ENCODE measurements at places on chromosomes 12 and 14.

- DNase-seq: no peak
Measured at GRCh38 chr14:31026077-31026449, at the start of gene STRN3. Gene STRN3 (minus strand): TSS chr14:31026379. CDS start chr14:31026185, 194 bp downstream.

- no peak for DNase-seq
Measured at GRCh38 chr12:94799136-94799535, 148.8 kb upstream of the TMCC3 start.

DNA sequence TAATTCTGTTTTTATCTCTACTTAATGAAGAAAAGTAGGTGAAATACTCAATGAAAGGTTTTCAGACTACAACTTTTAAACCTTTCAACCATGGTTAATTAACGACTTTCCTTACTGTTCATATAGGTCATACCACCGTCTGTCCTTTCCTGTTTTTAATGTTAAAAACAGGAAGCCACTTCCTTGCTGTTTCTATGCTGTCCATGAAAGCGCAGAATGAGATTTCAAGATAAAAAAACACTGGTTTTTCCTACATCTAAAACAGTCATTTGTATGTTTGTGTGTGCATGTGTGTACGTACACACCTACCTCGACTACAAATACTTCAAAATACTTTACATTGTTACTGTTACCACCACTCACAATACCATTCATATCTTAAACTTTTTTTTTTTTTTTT lies 27.3 kb downstream of the SPTLC2 start:
- no peak for DNase-seq

DNA sequence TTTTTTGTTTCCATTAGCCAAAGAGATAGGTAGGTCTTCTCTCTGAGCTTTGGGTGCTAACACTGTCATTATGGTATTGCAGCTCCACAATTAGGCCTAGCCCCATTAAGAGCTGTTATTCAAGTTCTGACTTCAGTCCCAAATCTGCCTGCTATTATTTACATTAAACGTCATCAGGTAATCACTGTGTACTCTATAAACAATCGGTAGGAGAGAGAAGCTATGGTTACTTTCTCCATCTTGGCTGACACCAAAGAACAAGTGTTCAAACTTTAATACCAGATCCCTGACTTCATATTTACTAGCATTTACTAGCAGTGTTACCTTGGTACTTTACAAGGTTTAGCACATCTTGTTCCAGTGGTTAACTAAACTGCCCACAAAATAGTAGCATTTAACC lies 305.1 kb upstream of the GARIN2 start:
- no peak for DNase-seq

DNA sequence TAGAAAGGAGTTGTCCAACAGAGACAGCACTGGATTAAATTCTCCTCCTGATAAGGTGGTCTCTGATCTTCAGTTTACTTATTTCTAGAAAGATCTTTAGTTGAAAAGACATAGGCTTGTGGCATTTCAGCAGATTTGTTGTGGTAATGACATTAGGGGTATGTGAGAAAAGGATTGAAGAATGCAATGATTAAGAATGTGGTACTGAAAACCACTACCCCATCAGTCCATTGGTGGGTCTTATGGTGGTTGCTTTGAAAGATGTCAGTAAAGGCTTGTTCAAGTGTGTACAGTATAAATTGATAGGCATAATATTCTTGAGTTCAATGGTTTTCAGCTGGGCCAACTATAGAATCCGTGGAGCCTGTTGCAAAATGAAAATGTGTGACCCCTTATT lies 10.8 kb downstream of the PPFIBP1 start:
- DNase-seq: no peak

DNA sequence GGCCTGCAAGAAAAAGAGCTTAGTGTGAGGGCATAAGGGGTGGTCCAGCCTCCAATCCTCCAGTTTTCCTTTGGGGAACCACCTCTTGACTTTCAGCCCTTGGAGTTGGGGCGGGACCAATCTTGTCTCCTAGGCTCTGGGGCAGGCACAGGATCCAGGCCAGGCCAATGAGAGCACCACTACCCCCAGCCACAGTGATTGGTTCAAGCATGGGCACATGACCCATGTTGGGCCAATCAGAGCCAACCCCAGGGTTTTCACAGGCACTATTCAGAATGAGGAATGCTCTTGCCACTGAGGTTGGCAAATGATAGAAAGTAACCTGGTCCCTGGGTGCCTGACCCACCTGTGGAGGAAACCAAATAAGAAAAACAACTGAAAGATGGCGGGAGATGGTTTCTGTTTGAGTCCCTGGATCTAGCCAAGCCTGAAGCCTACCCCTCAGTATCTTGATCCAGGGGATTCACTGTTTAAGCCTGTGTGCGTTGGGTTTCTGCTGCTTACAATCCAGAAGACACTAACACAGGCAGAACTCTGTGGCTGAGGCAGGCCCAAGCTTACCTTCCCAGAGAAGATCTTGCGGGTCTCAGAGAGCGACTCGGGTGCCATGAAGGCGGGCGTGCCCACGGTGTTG lies 42.9 kb downstream of the P2RX4 start:
- DNase-seq: no peak

DNA sequence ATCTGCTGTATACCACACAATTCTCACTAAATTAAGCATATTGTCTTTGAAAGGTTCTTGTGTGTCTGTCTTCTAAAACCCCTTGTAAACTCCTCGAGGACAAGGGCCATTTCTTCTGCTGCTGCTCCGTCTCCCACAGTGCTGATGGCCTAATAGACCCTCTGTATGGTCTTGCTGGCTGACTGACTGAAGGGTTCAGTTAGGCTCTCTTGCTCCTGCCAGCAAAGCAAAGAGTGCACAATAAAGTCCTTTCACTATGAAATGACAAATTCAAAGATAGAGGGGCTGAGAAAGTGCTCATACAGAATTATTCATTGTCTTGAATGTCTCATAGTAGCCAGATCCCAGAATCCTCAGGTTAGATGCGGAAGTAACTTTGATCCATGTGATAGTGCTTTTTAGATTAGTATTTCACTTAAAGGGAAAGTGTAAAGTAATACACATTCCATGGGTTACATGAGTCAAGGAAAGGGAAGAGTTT lies 14.2 kb upstream of the RIOX1 start:
- no peak for DNase-seq

DNA sequence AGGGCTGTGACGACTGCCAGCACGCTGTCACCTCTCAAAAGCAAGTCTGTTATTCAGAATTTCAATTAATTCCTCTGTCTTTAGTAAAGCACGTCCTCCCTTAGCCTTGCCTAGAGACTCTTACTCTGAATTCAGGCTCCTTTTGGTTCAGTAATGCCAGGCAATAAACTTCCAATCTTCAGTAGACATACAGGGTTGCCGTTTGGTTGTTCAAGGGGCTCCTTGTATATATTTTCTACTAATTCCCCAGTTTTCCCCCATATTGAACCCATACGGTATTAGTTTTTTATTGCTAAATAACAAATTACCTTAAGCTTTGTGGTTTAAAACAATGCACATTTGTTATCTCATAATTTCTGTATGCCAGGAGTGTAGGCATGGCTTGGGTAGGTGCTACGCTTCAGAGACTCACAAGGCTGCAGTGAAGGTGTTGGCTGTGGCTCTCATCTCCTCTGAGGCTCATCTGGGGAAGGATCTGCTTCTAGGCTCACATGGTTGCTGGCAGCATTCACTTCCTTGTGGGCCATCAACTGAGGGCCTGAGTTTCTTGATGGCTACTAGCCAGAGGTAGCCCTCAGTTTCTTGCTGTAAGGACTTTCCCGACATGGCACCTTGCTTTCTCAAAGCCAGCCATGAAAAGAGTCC lies 7.3 kb upstream of the CLECL1 start:
- DNase-seq: no peak

DNA sequence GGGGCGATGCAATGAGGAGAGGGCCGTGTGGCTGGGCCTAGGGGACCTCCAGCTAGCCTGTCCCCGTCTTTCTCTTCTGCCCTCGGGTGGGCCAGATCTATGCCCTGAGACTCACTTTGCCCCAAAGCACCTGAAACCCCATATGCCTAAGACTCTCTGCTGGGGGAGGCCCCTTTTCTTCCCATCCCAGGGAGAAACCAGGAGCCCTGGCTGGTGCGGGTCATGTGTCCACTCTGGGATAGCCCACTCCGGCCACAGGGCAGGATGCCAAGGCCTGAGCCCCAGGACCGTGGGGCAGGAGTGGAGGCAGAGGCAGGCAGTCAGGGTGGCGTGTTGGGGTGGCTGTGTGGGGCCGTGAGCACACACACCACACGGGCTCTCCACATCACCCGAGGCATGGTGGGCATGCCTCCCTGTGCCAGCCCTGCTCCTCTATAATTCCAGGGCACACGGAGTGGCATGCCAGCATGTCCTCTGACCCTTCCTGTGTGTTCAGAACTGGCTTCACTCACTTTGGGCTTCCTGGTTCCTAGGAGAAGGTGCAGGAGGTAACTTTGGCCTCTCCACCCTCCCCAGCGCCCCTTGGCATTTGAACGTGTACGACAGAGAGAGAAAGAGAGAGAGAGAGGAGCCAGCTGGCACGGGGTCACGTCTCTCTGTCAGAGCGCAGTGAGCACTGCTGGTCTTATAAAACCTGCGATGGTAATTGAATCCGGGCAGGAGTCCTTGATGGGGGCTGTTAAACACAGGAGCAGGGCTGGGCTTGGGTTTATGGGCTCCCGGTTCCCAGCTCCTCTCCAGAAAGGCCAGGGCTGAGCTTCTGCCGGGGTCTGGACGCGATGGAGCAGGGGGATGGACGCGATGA lies 144.2 kb downstream of the KIF26A start:
- no peak for DNase-seq

GRCh38 chr12:79685068-79685467 lies 5.7 kb downstream of the PAWR start:
- DNase-seq: no peak

DNA sequence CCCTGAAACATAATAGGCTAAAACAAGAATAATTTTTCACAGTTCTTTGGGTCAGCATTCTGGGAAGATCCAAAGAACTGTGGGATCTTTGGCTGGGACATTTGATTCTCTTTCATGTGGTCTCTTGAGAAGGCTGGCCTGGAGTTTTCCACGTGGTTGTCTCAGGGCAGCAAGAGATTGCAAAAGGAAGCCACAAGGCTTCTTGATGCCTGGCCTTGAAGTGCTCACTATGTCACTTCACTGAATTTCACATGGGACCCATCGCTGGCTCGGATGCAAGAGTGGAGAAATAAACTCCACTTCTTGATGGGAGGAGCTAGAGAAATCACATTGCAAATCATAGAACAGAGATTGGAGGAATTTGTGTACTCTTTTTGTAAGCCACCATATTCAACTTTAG lies 343.4 kb downstream of the MED13L start:
- no peak for DNase-seq

DNA sequence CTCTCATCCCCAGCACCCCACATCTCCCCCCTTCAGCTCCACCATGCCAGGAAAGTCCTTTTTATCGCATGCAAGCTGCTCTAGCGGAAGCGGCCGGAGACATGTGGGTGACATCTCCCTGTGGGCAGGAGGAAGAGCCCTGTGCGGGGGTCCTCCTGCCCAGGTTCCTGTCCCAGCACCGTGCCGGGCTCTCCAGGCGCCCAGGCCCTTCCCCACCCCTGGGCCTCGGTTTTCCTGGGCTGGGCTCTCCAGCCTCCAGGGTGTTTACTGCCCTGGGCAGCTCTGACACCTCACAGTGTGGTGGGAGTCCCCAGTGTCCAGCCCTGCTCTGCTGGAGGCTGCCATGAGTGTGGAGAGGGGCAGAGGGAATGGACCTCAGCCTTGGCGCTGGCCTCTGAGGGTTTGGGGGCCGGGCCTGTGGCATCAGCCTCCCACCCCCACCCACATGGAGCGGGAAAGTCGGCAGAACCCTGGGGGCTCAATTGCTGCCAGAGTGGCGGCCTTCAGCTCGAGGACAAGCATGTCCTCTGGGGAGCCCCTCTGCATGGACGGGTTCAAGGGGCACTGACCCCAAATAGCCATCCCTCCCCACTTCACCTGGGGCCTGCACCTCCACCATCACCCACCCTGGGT lies 16.9 kb downstream of the ASPG start:
- DNase-seq: no peak

DNA sequence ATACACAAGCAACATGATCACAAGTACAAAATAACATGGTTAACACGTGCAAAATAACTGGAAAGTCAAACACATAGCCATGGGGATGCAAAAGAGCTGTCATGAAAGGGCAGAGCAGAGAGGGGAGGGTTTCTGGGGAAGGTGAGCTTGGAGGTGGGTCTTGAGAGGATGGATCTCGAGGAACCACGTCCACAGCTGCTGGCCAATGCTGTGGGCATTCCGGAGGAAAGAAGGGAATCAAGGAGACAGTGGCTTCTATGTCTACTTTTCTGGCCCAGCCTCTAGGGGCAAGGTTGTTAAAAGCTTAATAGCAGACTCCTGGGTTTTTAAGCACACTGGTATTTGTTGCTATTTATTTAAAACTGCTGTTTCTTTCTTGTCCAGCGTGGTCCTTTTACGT lies 8.4 kb upstream of the MYH7 start:
- DNase-seq: no peak

GRCh38 chr14:88616697-88617096 lies 53.9 kb downstream of the ZC3H14 start:
- no peak for DNase-seq

DNA sequence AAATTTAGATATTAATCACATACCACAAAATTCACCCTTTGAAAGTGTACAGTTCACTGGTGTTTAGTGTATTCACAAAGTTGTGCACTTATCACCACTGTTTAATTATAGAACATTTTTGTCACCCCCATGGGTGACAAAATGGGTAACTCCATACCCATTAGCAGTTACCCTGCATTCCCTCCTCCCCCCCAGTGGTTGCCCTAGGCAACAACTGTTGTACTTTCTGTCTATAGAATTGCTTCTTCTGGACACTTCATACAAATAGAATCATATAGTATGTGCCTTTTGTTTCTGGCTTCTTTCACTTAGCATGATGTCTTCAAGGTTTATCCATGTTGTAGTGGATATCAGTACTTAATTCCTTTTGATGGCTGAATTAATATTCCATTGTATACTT lies 52.7 kb downstream of the FBXO34 start:
- no peak for DNase-seq

- DNase-seq: no peak
Measured at GRCh38 chr12:128790653-128791373, 32.9 kb downstream of the SLC15A4 start.

DNA sequence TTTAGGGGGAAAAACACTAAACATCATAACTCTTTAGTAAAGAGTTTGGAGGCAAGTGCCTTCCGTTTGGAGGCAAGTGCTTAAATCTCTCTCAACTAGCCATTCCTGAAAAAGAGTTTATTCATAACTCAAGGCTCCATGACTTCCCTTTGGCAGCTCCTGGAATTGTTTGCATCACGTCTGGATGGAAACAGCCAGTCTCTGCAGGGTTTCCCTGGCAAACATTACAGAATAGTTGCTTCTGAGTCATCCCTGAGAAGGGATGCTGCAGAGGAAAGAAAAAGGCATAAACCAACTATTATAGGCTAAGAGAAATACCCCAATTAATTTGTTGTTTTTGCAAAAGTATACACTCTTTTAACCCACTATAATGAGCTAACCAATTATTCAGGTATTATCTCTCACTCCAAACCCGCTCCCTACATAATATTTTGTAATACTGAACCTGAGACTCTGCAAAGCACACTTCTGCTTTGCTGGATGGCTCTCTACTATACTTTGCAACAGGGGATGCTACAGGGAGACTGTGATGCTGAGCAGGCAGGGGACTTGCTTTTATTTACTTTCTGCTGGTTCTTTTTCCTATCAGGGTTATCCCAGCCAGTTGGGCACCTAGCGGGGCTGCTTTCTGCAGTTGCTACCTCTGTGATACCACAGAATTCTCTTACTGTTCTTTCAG lies 497.7 kb downstream of the FUT8 start:
- DNase-seq: no peak
